HCT116 (cell line): ENCODE measurements at places on chromosomes 5 and 9.

- DNase-seq, result no peak
These were observed 335.6 kb downstream of the ZSWIM6 start for GRCh38 chr5:61667525-61668218.

GRCh38 chr5:149857499-149857898 is 87.1 kb downstream of the PDE6A start:
- no peak for DNase-seq

- no peak for DNase-seq
These were observed 163.1 kb upstream of the IZUMO3 start for GRCh38 chr9:24708814-24709213.

DNA sequence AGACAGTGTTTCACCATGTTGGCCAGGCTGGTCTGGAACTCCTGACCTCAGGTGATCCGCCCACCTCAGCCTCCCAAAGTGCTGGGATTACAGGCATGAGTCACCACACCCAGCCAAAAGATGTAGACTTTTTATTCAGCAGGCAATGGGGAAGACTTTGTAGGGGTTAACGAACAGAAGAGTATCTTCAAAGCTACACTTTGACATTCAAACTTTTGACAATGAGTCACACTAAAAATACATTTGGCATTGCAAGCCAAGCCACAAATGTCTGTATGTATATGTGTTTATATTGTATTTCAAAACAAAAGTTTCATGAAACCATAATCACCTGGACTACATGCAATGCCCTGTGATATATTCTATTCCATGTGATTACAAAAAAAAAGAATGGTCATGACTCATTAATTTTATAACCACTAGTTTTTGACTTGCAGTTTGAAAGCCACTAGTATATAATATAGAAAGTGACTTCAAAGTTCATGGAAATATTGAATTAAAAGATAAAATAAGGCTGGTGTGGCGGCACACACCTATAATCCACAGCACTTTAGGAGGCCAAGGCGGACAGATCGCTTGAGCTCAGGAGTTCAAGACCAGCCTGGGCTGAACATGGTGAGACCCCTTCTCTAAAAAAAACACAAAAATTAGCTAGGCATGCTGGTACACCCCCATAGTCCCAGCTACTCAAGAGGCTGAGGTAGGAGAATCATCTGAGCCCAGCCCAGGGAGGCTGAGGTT is 8.3 kb downstream of the DIMT1 start:
- DNase-seq, result no peak

GRCh38 chr5:125409234-125409860 is 662.9 kb upstream of the ZNF608 start:
- no peak for DNase-seq

DNA sequence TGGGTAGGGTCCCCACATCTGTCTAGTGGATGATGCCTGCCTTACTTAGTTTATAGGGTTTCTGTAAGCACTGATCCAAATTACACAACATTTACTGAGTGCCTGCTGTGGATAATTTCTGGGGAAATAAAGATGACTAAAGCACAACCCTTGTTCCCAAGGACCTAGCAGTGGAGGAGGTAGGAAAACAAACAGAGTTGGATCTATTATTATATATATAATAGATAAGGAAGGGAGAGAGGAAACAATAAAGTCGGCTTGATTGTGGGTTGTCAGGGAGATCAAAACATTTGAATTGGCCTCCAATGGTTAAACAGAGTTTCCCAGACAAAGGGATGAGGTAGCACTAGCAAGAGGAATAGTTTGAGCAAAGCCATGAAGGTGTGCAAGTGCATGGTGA is 14.0 kb downstream of the IL33 start:
- no peak for DNase-seq

DNA sequence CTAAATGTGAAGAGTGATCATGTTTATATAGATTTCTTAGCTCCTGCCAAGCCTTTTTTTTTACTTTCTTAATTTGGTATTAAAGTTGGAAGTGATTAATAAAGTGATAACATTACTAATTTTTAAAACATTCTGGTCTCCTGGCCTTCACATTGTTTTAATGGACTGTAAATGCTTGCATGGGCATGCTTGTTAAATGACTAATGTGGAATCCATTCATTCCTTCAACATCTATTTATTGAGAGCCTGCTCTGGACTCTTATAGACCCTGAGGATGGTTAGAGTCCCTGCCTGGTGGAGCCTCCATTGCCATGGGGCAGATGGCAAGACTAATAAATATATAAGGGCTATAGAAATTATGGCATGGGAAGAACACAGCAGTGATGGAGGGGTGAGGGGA is 103.5 kb downstream of the NTRK2 start:
- DNase-seq, result no peak

DNA sequence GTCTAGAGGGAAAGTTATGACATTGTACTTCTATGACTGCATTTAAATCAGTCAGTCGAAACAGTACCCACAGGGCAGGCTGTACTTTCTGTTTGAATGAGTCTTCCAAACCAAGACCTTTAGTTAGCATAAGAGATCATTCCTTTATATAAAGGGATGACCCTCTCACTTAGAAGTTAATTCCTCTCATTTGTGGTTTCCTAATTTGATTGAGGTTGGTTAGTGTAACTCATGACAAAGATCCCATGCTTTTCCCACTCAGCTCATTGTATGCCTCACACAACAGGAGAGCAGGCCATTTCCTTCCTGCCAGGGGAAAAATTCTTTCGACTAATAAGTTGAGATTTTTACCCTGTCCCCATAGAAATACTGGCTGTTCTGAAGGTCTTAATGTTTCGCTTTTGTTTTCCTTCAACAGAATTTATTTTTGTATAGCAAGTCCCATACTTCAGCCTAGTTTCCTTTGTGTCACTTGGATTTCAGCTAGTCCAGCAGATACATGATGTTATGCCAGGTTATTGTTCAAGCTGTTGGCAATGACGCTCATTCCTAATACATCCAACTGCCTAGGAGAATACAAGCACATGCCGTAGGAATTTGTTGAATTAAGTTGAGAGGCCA is 500.7 kb downstream of the SPATA31D1 start:
- no peak for DNase-seq

DNA sequence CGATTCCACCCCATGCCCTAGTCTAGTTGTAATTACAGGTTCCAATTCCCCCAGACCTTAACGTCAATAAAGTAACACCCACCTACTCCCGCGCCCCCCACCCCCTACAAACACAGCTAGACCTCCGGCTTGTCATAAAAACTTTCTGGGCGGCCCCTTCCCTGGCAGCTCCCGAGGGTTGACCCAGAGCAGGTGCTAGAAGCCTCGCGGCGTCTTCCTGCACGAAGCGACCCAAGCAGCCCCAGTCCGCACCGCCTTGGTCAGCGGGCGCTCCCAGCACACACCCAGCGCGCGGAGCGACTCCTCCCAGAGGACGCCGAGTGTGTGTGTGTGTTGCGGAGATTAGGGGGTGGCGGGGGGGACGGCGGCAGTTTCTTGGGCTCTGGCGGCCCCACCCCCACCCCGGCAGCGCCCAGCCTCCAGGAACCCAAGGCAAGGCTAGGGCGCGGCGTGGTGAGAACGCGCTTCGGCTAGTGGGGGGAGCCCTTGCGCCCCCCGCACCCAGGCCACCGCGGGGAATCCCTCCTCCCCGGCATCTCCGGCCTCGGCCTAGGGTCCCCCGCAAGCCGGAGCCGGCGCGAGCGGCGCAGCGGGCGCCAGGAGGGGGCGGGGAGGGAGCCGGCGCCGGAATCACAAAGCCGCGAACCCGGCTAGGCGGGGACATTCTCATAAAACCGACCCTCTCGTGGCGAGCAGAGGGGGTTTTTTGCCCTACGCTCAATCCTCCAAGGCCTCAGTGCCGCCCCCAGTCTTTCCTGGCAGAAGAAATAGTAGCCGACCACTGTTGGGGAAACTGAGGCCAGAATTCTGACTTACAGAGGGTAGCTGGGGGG is 2.2 kb downstream of the PCDH1 start:
- no peak for DNase-seq

DNA sequence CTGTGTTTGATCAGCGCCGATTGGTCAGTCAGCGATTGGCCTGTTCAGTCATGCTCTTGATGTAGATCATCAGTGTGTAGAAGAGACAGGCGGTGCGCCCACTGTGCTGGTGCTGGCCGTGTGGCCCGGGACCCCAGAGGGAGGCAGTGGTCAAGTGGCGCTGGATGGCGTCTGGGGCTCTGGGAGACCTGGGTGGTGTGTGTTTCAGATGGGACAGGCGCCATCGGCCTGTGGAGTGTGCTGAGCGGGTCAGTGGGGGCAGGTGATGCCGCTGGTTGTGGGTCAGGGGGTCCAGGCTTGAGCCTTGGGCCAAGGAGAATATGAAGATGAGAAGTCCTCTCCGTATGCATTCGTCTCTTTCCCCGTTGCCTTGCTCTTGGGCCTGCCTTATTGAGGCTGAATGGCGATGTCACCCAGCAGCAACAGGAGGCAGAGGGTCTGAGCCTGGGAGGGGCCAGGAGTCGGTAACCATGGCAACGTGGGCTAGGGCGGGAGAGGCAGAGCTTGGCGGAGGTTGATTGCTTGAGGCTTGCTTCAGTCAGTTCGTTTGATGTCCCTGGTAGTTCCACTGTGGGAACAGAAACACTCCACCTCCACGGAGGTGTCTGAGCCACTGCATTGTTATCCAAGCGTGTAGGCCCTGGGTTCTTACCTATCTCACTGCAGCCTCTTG is 117.8 kb upstream of the CACNA1B start:
- no peak for DNase-seq

GRCh38 chr5:174995827-174996226 is 271.4 kb downstream of the MSX2 start:
- no peak for DNase-seq

- no peak for DNase-seq
These were observed 49.0 kb downstream of the SLC44A1 start for GRCh38 chr9:105293408-105293807.

GRCh38 chr5:115584501-115584900 is 17.8 kb downstream of the TICAM2 start:
- DNase-seq, result no peak

DNA sequence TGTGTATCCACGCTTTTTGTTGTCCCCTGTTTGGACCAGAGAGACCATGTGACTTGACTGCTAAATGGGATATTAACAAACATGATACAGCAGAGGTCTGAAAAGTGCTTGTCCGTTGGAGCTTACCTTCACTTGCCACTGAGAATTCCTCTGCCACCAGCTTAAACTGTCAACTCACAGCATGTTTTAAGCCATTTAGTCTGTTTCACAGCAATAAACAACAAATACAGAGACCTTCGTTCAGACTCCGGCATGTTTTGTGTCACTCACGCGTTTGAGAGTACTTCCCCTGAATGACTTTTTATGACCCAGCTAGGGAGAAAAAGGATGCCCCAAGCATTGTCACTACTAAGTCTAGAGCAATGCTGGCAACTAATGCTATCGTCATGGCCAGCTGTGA is 173.8 kb downstream of the PTPRD start:
- DNase-seq, result no peak

GRCh38 chr9:29799227-29799626 is 2225.9 kb upstream of the C9orf72 start:
- DNase-seq, result no peak

- no peak for DNase-seq
These were observed 166.2 kb downstream of the DEPDC1B start for GRCh38 chr5:60533789-60534188.

DNA sequence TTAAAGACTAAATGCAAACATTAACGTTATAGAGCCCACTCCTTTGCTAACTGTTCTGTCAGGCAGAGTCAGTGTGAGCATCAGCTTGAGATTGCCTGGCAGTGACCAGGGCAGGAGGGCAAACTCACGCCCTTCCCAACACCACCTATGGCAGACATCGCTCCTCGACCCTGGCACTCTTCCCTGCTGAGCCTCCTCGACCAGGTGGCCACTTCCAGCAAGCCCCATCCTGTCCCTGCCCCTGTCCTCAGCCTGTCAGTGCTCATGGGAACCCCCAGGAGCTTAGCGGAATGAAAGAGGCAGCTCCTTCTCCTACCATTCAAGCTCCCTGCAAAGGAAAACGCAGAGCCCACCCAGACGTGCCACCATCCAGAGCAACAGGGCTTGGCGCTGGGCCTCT is 42.0 kb downstream of the PRRT1B start:
- DNase-seq, result no peak

- no peak for DNase-seq
These were observed 15.9 kb downstream of the EXD3 start for GRCh38 chr9:137406876-137407589.

- no peak for DNase-seq
These were observed 349.3 kb upstream of the ACTBL2 start for GRCh38 chr5:57831932-57832331.

DNA sequence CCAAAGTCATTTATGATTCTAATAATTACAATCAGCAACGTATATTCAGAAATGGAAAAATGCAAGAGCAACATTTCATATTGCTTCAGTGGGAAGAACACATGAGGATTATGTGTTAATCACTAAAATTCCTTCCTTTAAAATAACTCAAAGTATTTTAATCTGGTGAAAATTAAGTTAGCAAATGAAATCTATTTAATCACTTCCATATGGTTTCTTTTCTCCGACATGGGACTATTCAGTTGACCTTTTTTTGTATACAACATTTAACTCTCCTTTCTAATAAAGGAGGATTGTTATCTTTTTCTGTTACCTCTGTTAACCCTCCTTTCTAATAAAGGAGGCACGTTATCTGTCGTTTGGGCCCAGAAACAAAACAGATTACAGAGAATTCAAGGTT is 59.9 kb downstream of the HOMER1 start:
- no peak for DNase-seq

DNA sequence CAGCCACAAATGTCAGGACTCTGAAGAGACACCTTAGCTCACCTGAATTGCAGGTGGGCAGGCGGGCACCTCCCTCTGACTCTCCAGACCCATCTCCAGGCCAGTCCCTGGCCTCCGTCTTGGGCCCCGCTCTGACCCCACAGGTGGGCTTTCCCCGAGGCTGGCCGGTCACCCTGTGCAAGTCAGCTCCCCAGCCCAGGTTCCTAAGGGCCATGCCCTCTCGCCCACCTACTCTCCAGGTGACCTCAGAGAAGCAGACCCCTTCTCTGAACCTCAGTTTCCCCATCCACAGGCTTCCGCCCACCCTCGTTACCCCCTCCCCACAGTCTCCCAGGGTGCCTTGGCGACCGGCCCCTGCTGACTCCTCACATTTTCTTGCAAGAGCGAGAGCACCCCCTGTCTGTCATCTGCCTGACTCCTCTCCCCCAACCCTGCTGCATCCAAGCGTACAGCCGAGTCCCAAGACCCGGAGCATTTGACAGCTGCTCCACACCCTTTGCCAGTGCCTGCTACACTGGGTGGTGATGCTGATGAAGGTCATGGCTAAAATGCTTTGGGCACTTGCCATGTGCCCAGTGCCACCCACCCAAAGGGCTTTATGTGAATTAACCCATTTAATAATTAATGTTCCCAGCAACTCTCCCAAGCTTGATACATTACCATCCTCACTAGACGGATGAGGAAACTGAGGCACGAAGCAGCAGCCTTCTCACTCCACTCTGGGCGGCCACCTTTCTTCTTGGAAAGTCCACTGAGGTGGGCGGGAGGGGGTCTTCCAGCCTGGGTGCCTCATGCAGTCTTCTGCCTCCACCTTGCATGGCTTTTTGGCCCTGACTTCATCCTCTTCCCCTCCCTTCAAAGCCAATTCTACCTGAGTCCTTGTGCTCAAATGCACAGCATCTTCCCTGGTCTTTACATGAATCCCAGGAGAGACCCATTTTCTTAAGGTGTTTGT is 51.1 kb upstream of the ORM1 start:
- peak; percentile 28 for DNase-seq
